ENCODE measurements at places on chromosomes 6 and 20. TPM values are rescaled to one million over a fixed set of nuclear protein-coding genes. Genes with fewer than 3 reads are reported as not detected.

- ATAC-seq, result no peak
Observed at GRCh38 chr6:30703011-30703410, 12.2 kb upstream of the NRM start.

DNA sequence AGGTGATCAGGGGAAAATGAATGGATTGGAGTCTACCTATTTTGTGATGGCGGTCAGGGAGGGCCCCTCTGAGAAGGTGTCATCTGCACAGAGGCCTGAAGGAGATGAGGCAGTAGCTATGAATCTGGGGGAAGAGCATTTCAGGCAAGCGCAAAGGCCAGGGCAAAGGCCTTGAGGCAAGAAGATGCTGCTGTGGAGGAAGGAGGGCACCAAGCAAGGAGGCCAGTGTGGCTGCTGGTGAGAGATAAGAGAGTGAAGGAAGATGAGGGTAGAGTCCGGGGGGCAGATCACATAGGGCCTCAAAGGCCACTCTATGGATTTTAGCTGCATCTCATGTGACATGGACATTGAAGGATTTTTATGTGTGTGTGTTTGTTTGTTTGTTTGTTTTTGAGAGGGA lies 20.6 kb upstream of the CSNK2A1 start:
- no peak for ATAC-seq

- ATAC-seq, result no peak
Observed at GRCh38 chr20:41261790-41262717, 55.5 kb downstream of the ZHX3 start.

DNA sequence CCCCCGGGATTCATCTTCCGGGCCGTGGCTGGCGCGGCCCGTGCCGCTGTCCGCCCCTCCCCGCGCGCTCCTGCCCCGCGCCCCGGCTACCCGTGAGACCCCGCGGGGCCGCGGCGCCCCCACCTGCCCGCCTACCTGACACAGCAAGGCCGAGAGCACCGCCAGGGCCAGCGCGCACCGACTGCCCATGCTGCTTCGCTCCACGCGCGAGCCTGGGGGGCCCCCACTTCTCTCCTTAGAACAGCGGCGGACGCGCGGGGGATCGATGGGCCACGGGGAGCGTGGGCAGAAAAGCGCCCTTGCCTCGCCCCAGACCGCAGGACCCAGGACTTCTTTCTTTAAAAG lies 955 bp downstream of the DLL1 start:
- ATAC-seq, result no peak

DNA sequence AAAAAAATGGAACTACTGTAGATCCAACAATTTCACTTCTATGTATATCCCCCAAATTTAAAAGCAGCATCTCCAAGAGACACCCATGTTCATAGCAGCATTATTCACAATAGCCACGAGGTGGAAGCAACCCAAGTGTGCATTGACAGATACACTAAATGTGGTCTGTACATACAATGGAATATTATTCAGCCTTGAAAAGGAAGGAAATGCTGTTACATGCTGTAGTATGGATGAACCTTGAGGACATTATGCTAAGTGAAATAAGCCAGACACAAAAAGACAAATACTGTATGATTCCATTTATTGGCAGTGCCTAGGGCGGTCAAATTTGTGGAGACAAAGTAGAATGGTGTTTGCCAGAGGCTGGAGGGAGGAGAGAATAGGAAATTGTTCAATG lies 34.2 kb downstream of the CAP2 start:
- no peak for ATAC-seq

DNA sequence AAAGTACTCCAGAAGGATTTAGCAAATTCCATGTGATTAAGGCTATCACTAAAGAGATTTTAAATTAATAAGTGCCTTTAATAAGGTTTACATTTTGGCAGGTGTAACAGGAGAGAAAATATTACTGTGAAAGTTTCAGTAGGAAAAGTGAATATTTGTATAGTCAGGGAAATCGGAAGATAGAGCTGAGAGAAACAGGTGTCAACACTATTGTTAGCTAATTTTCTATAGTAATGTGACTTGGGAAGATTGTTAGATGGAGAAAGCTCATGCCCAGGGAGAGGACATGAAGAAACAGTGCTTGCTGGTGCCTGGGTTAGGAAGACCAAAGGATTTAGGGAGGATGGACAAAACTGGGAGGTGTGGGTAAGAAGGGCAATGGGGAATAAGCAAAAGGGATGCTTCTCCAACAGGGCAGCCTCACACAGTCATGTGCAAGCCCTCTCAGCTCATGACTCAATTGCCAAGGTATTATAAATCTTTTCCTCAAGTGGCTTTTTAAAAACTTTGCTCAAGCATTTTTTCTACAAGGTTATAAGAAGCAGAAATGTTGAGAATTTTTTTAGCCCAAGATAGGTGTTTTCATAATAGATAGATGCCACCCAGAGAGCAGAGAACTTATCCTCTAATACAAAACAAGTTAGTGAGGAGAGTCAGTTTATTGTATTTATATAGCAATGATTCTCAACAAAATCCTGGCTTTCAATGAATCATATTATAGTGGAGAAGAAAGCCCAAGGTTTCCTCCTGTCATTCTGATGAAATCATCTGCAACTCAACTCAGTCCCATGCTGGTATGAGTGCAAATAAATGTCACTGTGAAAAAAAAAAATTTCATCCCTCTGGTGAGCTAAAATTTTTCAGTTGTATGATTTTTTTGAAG lies 325.2 kb upstream of the NT5E start:
- no peak for ATAC-seq

DNA sequence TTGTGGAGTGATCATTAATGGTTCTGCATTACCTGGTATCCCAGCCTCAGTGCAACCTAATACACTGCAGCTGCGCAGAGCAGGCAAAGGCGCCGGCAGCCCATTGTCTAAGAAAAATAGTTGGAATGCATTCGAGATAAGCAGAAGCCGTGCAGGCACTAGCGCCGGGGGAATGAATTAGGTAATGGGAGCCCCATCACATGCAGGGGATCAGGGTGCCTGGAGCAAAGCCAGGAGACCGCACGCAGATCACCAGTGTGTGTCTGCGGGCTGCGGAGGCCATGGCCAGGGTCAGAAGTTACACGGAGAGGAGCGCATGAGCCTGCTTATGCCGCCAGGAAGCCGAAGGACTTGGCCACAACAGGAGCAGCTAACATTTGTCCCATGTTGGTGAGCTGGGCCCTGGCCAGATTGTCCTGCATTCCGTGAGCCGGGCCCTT lies 156.8 kb downstream of the DLL1 start:
- no peak for ATAC-seq

GRCh38 chr6:128438393-128438792 lies 82.0 kb downstream of the PTPRK start:
- no peak for ATAC-seq

GRCh38 chr20:59673998-59674445 lies 69.7 kb downstream of the PHACTR3 start:
- ATAC-seq, result no peak

DNA sequence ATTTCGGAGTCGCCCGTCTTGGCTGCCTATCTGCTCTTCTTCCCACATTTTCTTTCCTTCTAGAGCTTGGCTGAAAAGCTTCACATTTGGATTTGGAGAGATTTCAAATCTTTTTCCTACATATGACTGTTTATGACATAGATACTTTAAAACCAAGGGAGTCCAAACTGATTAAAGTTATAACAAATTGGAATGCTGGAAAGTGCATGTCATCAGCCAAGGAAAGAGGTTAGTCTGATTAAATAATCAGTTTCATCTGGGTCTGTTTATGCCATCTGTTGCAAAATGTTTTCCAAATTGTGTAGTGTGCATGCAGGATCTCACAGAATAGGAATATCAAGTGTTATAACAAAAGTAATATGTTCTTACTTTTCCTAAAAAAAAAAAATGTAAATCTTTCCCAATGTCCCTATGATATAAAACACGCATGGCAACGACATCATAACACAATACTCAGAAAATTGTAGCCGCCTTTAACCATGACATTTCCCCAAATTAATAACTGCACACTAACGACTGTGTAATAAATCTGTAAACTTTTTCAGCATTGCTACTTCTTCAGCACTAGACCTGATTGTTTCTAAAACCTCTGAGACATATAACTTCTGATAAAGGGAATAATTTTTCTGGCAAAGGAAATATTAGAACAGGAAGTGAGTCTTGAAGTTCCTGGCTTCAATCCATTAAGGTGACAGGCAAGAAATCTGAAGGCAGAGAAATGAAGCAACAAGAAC lies 230.2 kb upstream of the FOXQ1 start:
- no peak for ATAC-seq

- no peak for ATAC-seq
Observed at GRCh38 chr20:2103461-2104153, 2.0 kb downstream of the STK35 start.

- ATAC-seq, result no peak
Observed at GRCh38 chr20:19498756-19499155, 259.3 kb upstream of the RIN2 start.

- ATAC-seq, result no peak
Observed at GRCh38 chr6:99590728-99591672, 15.6 kb upstream of the PRDM13 start.

DNA sequence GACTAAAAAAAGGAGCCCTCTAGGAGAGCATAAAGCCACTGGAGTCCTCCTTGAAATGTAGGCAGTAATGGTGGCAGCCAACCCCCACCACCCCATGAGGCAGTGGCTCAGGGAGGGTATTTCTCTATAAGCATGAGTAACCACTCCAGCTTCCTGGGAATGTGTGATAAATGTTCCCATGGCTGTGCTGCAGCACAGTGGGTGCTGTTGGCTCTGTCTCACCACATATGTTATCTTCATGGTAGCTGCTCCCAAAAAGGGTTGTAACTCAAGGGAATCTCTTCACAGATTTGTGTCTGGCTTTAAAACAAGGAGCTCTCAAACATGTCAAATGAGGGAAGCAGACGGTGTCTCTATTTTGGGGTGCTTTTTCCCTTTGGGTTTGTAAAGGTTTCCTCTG lies 7.5 kb upstream of the PHACTR1 start:
- ATAC-seq, result no peak

DNA sequence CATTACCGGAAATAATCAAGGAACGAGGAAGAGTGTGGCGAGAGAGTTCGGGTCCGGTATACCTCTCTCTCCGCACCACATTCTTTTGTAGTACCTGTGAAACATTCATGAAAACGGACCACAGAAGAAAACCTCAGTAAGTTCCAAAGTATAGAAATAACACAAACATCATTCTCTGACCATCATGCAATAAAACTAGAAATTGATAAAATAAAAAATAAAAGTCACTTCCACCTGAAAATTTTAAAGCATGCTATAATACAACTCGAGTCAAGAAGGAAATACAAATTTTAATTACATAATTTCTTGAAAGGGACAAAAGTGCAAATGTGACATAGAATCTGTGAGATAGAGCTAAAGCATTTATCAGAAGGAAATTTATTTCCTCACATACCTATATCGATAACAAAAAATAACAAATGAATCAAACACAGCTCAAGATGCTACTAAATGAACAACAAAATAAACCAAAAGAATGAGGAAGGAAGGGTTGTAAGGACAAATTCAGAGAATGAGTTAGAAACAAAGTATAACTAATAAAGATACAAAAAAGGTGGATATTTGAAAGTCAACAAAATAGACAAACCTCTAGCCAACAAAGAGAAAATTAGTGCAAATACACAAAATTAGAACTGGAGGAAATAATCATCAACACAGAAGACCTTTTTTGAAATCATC lies 84.2 kb downstream of the TRIM27 start:
- ATAC-seq, result no peak

GRCh38 chr6:20211037-20211940 lies 980 bp downstream of the MBOAT1 start:
- peak; percentile 44 for ATAC-seq

DNA sequence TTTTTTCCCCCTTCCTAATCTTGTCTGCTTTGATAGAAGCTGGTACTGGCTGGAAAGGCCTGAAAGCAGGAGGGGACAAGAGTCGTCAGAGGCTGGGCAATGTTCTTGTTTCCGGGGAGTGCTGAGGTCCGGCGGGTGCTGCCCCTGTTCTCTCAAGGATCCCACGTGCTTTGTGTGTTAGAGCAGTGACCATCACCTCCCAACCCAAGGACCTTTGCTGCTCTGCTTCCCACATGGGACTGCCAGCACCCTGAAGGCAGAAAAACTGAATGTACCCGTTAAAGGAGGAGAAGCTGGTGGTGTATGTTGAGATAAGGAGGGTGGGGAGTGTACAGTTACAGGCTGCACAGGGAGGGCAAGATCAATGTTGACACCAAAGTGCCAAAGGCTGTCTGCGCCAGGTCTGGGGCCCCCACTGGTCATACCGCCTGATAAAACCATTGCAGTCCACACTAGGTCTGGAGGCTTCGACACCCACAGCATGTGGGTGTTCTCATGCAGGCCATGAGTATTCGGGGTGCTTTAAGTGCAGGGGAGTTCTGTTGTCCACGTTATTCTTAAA lies 15.0 kb downstream of the C20orf173 start:
- ATAC-seq, result no peak

DNA sequence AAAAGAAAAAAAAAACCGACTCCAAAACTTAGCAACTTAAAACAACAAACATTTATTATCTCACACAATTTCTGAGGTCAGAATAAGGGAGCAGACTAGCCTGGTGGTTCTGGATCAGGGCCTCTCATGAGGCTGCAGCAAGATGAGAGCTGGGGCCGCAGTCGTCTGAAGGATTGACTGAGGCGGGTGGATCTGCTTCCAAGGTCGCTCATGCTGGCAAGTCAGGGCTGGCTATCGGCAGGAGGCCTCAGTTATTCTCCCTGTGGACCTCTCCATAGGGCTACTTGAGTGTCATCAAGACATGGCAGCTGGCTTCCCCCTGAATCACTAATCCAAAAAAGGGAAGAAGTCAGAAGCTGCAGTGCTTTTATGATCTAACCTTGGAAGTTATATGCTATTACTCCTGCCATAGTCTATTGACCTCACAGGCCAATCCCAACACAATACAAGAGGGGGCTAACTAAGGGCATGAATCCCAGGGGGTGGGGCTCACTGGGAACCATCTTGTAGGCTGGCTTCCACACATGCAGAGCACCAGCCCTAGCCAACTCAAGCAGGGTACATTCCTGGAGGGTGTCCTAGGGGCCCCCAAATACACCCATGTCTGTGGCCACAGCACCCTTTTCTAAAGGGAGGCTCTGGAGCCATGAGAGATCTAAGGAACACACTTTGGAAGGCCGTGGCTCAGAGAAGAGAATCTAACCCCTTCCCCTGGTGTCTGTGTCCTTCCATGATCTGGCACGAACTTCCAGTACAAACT lies 11.3 kb downstream of the EBF4 start:
- ATAC-seq, result no peak

GRCh38 chr6:118252474-118252873 lies 295.6 kb upstream of the PLN start:
- ATAC-seq, result peak; percentile 42

SLC17A3 gene
- total RNA-seq, result 0.21 TPM

ZBTB24 gene
- total RNA-seq, result 11.4 TPM

SLC17A9 gene
- total RNA-seq, result 5.2 TPM

ESR1 gene
- total RNA-seq, result 0.50 TPM

OR2J3 gene
- not detected for total RNA-seq

ACSS1 gene
- total RNA-seq, result 8.4 TPM

ARMC2 gene
- 5.7 TPM for total RNA-seq

Data from activated T-helper 17 cell treated with anti-CD3 and anti-CD28 coated beads, Interleukin-2, amount 50 U/mL, for 72 hours (primary cell).